HFF-Myc (cell line): ENCODE measurements at places on chromosomes 1 and 21.
A peak's percentile ranks its signal among the peaks of the same experiment; 100 is the strongest.

- no peak for DNase-seq
Measured at GRCh38 chr1:56837244-56837939, 17.2 kb upstream of the C8A start.

- DNase-seq, result no peak
Measured at GRCh38 chr1:155940993-155941844, at the start of gene RXFP4. Gene RXFP4 (plus strand): TSS chr1:155941638. CDS start chr1:155941710, 72 bp downstream.

- no peak for DNase-seq
Measured at GRCh38 chr1:229478852-229479251, 29.3 kb downstream of the NUP133 start.

- DNase-seq, result no peak
Measured at GRCh38 chr1:34657849-34658248, 97.0 kb upstream of the GJB5 start.

DNA sequence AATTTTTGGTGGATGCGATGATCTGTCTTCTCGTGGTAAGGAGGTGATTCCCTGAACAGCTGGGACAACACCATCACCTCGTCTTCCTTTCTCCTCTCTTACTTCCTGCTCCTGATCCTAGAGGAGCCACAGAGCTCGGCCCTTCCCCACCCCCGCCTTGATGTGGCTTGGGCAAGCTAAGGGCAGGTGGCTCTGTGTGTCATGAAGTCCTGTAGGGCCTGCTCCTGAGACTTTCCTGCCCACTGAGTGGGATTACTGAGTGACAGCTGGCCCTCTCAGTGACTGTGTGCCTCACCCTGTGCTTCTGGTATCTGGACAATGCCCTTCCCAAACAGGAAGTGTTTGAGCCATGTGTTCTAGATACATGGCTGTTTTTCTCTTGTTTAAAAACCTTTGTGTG lies 153.0 kb downstream of the KCNJ6 start:
- DNase-seq, result no peak

DNA sequence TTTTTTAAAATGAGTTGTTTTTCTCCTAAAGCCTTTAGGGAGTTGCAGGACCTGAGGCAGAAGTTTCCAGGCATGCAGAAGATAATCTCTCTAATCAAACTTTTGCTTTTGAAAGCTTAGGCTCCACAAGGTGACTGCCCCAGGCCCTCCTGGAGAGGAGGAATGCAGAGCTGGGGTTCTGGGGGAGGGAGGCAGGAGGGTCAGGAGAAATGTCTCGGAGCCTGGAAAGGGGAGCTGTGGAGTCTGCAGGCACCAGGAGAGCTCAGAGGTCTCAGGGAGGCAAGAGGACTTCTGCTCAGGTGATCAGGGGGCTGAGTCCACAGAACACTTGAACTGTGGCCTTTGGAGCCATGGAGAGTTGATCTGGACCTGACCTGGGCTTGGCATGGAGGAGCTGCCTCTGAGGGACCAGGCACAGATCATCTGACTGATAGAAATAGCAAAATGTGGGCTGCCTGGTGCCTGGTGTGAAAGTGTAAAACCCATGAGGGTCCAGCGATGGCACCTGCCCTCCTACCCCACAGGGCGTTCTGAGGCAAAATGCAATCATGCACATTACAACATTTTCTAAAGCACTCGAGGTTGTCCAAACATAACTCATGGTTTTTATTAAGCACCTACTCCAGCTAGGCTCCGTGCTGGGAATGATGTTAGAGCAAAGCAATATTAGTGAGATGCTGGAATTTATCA lies 10.0 kb upstream of the ABCG1 start:
- no peak for DNase-seq

- no peak for DNase-seq
Measured at GRCh38 chr1:156658945-156659574, 17.1 kb downstream of the BCAN start.

GRCh38 chr1:42152119-42152518 lies 1.1 kb upstream of the GUCA2B start:
- DNase-seq, result no peak

- DNase-seq, result peak; percentile 90
Measured at GRCh38 chr1:54407404-54408146, 1.4 kb upstream of the SSBP3 start.

DNA sequence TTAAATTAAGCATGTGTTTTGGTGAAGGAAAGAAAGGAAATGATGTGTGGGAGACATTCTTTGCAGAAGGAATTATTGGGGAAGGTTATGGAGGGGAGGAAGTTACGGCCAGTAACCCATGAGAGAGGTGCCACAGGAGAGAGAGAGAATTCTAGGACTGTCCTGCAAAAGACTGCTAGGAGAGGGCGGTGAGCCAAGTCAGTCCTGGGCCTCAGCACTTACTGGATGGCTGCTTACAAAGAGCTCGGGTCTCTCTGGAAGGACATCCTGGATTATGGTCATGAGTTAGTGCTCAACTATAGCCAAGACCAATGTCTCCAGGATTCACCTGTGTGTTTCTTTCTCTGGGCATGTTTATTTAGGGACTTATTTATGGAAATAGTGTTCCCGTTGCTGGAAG lies 74.4 kb upstream of the HSD17B7 start:
- DNase-seq, result no peak

DNA sequence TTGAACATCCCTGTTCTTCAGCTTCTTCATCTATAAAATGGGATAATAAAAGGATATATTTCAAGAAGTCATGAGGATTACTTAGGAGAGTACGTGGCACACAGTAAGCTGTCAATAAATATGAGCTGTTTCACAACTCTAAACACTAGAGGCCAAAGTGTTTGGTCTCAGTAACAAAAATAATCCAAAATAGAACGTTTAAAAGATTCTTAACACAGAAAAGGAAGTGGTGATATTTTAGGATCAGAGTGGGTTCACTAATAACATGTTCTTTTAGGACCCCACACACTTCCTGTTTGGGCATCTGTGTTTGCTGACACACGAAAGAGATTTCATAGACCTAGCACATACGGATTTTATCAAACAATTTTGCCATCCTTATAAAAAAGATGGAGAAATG lies 32.9 kb downstream of the TNFSF18 start:
- no peak for DNase-seq

GRCh38 chr1:119000371-119001180 lies 12.4 kb upstream of the TBX15 start:
- no peak for DNase-seq

DNA sequence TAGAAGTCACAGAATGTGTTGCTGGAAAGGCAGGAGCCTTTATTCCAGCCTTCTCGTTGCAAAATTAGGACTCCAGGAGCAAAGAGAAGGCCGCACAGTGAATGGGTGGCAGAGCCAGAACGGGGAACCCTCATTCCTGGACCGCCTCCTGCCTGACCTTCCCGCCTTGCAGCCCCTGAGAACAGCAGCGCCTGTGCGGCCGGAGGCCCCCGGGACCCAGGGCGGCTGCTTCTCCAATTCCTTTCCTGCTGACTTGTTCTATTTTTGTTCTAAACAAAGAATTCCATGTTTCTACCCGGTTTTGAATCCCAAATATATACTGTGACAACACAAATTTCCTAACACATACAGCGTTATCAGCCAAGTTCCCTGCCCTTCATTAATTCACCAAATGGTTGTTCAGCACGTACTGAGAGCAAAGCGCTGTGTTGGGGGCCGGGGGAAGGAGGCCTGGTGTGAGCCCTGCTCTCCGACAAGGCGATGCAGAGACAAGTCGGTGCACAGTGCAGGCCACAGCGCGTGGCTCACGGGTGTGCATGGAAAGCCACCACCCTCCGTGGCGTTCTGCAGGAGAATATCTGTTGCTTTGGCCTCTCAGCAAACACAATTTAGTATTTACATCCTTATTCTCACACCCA lies 31.9 kb upstream of the COL6A2 start:
- DNase-seq, result no peak

DNA sequence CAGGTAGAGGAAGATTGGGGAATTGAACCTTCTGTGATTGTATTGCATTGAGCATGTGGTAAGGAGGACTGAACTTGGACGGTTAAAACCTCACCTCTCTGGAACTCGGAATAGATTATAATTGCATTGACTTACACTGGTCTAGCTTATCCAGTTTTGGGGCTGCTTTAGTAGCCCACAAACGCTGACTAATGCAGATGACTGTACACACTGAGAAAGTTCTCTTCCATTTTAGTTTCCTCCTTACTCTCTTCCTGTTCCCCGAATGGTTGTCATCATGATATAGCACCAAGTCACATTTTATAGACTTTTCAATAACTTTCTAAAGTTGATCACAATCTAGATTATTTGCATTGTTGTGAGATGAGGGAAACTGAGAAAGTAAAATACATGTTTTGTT lies 78.2 kb downstream of the NFIA start:
- DNase-seq, result no peak

GRCh38 chr1:66981679-66982078 lies 56.9 kb downstream of the MIER1 start:
- no peak for DNase-seq

GRCh38 chr1:212746546-212746945 lies 45.0 kb downstream of the NSL1 start:
- DNase-seq, result no peak

DNA sequence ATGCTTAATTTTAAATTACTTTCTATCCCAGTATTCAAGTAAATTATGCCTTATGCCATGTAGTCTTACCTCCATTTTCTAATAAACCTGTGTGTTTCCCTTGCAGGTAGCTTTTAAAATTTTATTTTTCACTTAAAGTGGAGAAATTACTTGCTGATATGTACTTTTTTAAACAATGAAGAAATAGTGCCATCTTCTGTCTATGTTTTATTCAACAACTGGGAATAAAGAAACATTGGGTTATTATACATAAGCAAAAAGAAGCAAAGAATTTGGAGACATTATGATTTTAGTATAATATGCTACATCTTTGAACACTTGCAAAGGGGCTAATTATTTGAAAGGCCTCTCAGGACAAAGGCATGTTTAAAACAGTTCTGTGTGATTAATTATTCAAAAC lies 1912.9 kb downstream of the MRPL39 start:
- no peak for DNase-seq
